ENCODE measurements at places on chromosomes 12 and 14.

DNA sequence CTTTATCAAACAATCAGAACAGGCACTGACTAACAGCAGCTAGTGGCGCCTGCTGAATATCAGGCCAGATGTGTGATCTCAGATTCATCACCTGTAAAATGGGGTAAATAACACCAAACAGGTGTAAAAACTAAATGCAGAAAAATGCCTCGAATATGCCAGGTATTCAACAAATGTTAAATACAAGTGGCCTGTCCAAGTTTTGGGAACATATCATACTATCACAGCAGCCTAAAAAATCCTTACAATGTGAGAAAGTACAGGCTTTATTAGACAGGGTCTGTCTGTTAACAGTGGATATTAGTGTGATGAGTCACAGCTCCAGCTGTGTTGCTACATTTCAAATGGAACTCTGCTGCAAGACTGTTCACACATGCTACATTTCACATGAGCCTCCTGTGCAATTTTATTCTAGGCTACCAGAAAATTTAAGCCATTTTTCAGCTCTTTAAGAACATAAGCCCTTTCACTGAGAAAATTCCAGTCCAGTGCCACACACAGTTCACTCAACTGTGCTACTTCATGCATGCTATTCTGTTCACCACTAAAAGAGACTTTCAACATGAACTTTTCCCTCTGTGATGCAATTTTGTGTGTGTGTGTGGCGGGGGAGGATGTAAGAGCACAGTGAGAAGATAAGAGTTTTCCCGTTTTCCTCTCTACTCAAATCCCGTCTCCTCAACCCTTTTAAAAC, 56.7 kb downstream of the MSRB3 start:
- no peak for DNase-seq

- no peak for DNase-seq
These were observed 91.6 kb upstream of the ATF7IP start for GRCh38 chr12:14273913-14274311.

DNA sequence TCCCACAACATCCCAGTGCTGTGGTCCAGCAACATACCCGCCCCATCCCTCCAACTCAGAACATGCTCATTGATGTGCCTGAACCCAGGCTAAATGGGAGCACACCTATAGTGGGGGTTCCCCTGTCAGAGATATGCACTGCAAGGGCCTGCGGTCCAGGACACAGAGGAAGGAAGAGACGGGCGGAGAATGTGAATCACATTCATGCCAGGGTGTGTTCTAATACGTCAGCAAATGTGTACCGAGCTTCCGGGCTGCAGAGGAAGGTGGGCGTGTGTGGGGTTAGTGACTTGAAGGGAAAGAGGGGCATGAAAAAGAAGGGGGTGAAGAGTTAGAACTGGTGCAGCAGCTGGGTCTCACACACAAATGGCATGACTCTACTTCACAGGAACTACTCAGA, 83.7 kb downstream of the DPF3 start:
- DNase-seq = no peak

GRCh38 chr12:13504074-13504473, 307.5 kb downstream of the EMP1 start:
- no peak for DNase-seq
